IPS DF 6.9 (cell line): ENCODE measurements at places on chromosomes 1 and 21.

DNA sequence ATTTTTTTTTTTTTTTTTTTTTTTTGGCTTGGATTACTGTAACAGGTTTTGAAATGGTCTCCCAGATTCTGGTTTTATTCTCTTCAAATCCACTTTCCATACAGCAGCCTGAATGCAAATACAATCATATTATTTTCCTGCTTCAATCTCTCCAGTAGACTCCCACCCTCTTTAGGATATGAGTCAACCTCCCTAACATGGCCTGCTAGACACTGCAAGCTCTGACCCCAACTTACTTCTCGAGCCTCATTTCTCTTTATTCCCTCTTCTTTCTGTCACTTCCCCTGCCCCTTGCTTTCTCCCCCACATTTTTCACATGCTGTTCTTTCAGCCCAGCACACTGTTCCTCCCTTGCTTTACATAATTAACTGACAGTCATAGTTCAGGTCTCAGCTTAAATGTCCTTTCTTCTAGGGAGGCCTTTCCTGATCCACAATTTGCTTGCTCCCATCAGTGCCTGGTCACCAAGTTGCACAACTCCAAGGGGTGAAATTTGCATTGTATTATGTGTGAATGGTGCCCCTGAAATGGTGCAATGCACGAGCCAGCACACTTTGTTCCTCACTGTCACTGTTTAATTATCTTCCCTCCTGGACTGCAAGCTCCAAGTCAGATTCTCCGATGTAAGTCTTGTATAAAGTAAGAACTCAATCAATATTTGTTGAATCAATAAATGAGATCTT lies 22.1 kb upstream of the IL19 start:
- DNase-seq, result no peak

- no peak for DNase-seq
Observed at GRCh38 chr1:41673378-41673777, 188.9 kb upstream of the EDN2 start.

- no peak for DNase-seq
Observed at GRCh38 chr1:244779410-244779809, 56.0 kb upstream of the COX20 start.

- no peak for DNase-seq
Observed at GRCh38 chr21:19236209-19236608, 832.6 kb upstream of the TMPRSS15 start.

DNA sequence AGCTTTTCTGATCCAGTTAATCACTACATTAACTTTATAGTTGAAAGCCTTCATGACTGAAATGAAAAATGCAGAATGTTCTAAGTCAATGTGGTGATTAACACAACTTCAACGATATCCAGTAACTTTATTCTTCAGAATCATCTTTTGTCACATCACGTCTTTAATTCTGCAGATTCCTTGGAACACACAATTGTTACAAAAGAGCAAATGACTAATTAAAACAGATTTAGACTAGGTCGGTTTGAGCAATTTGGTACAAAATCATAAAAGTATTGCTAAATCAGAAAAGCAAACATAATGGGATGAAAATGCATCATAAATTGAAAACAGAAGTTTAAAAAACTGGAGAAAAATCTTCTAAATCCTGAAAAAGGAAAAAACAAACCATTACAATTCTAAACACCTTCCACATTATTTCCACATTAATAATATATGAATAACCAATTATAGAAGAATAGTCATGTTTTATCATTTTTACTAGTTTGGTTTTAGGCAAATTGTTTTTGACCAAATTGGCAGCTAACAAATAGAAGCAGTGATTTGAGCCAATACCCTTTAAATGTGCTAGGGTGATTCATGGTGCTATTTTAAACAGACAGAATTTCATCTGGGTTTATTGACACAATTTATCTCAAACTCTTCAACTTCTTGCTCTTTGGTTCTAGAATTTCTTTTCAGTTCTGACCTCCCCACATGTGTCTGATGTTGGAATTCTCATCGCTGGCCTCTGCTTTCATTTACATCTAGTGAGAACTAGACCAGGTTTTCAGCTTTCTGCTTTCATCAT lies 468.1 kb upstream of the PTBP2 start:
- no peak for DNase-seq

DNA sequence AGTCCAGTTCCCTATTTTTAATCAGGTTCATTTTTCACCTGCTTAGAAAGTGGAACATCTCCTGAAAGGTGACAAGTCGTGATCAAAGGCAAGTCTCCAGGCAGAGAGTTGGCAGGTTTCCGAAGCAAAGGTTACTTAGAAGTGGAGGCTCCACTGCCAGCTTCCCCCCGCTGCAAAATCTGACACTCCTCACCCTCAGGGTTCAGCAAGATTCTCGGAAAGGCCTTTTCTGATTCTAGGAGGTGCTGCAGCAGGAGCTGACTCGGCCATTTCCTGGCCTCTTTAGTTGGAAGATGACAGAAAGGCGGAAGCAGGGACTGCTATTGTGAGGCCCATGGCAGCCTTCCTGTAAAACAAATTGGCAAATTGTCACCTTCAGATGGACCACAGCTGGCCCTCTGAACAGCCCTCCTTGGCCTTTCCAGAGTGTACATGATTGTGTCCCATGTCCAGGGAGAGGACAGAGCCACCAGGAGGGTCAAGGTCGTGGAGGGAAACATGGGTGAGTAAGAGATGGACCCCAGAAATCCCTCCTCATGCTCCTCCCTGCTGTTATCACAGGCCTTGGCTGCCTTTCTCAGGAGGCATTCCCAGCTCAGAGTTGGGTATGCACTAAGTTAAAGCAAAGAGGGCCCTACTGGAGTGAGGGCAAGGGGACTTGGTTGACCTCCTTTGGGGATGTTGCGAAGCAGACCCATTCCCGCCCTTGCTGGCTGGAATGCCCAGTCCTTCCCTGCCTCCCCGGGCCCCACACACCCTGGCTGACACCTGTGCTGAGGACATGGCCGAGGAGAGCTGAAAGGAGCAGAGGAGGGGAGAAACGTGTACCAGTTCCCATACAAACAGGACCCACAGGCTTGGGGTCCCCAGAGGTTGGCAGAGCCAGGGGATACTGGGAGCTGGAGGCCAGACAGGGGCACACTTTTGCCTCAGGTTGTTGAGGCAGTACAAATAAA lies 115.5 kb upstream of the IRF2BP2 start:
- no peak for DNase-seq

- peak; percentile 11 for DNase-seq
Observed at GRCh38 chr21:25561668-25562641, 45.3 kb downstream of the MRPL39 start.

DNA sequence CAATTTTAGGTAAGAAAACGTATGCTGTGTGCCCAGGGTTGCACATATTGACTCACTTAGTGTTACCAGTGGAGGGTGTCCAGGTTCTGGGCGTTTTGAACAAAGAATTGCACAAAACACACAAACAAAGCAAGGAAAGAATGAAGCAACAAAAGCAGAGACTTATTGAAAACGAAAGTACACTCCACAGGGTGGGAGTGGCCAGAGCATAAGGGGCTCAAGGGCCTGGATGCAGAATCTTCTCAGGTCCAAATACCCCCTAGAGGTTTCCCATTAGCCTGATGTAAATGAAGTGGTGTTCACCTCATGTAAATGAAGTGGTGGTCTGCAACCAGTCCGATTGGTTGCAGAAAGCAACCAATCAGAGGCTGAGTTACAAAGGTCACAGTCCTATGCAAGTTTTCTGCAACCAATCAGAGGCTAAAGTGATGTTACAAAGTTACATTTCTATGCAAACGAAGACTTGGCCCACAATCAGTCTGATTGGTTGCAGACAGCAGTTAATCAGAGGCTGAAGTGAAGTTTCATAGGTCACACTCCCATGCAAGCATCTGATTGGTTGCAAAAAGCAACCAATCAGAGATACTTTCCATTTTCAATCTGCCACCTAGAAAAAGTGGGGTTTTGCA lies 228.3 kb downstream of the ST6GALNAC3 start:
- DNase-seq, result no peak

GRCh38 chr1:97378596-97378995 lies 542.2 kb downstream of the DPYD start:
- DNase-seq, result no peak

GRCh38 chr1:223842784-223843183 lies 3.0 kb downstream of the TP53BP2 start:
- no peak for DNase-seq

DNA sequence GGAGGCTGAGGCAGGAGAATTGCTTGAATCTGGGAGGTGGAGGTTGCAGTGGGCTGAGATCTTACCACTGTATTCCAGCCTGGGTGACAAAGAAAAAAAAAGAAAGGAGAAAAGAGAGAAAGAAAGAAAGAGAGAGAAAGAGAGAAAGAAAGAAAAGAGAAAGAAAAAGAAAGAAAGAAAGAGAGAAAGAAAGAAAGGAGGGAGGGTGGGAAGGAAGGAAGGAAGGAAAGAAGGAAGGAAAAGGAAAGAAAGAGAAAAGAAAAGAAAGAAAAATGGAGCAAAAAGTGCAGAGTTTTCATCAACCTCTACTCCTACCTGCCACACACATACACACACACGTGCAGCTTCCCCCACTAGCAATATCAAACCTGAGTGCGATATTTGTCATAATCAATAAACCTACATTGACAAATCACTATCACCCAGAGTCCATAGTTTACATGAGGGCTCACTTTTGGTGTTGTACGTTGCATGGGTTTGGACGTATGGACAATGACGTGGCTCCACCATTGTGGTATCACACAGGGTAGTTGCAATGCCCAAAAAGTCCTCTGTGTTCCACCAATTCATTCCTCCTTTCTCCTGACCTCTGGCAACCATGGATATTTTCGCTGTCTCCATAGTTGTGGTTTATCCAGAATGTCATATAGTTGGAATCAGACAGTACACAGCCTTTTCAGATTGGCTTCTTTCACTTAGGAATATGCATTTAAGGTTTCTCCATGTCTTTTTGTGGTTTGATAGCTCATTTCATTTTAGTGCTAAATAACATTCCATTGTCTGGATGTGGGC lies 36.5 kb downstream of the EVA1C start:
- DNase-seq, result no peak

GRCh38 chr1:70299472-70299871 lies 55.0 kb downstream of the ANKRD13C start:
- DNase-seq, result no peak

DNA sequence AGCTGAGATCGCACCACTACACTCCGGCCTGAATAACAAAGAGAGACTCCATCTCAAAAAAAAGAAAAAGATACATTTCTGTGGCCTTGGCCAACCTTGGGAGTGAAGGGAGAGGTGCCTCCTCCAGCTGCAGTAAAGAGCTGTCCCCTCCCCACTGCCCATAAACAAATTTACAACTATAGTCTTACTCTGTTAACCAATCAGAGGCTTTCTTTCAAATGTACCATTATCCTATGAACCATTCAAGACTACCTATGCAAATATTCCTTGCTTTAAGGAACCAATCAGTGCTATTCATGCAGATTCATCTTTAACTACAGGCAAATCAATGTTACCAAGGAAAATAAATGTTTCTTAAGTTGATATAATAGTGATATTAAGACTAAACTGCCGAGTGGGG lies 1.0 kb downstream of the CELA2B start:
- DNase-seq, result no peak

GRCh38 chr1:14240265-14240664 lies 358.2 kb upstream of the KAZN start:
- no peak for DNase-seq

- no peak for DNase-seq
Observed at GRCh38 chr1:80731241-80731894, 1069.4 kb upstream of the ADGRL2 start.

DNA sequence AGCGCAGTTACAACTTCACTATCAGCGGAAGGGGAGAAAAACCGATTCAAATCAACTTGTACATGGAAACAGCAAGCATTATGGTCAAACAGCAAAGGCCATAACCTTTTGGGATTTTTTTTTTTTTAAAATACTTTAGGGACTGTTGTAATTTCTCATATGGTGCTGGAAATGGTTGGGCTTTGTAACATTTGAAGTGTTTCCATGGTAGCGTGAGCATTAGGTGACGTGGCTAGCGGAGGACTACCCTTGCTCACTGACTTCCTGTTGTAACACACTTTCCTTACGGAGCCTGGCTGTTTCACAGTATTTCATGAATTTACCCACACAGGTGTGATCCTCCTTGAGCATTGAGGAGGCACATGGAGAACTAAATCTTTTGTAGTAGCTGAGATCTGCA lies 269.5 kb downstream of the TM2D1 start:
- DNase-seq, result no peak

GRCh38 chr1:41315871-41316270 lies 45.4 kb upstream of the FOXO6 start:
- no peak for DNase-seq

- DNase-seq, result no peak
Observed at GRCh38 chr1:204867666-204868339, 2.9 kb upstream of the NFASC start.

DNA sequence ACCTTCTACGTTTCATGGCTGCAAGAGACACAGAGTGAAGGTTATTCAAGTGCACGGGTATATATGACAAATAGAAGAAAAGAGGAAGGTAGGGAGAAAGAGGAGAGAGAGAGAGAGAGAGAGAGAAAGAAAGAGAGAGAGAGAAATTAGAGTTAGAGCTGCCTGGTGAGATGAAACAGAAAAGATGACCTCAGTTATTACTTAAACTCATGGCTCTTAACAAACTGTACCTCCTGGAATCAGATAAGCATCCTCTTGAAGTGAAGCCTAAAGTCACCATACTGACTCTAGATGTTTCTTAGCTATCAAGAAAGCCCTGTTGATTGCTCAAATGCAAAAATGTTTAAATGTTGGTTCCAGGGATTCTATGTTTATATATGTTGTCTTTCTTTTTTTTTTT lies 597.7 kb upstream of the ZP4 start:
- DNase-seq, result no peak

DNA sequence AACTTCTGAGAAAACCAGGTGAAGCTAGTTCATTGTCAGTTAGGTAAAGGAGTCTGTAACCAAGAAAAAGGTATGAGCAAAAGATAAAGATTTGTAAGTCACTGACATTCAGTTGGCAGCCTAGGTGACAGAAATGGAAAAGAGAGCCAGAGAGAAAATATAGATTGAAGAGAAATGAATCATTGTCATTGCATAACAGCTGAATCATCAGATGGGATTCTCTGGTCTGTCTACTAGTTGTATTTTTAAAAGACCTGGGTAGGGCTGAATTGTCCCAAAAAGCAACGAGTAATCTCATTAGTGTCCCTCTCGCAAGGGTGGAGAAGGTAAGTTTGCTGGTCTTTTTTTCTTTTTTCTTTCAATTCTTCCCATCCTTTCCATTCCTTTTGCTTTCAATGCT lies 36.6 kb downstream of the PTGS2 start:
- no peak for DNase-seq

- no peak for DNase-seq
Observed at GRCh38 chr1:41518471-41518870, 34.0 kb upstream of the EDN2 start.

DNA sequence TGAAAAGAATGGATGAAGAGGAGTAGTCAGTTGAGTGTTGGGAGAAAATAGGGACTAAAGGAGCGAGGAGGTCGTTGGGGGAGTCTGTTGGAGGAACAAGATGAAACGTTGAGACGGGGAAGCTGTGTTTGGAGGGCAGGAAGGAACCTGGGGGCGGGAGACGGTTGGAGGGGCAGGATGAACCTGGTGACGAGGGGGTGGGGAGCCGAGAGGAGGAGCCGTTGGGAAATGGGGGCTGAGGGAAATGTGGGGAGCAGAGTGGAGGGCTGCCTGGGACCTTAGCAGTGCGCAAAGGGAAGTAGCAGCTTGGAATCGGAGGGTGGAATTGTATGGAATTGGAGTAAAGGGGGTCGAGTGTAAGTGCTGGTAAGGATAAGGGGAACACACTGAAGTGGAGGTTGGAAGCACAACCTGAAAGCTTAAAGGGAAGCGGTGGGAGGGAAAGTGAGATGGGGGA lies 630 bp downstream of the MTF2 start:
- no peak for DNase-seq

- no peak for DNase-seq
Observed at GRCh38 chr1:221397141-221397540, 344.7 kb downstream of the DUSP10 start.
